ENCODE measurements at places on chromosomes 2 and 18. TPM values are rescaled to one million over a fixed set of nuclear protein-coding genes. Genes with fewer than 3 reads are reported as not detected.

DNA sequence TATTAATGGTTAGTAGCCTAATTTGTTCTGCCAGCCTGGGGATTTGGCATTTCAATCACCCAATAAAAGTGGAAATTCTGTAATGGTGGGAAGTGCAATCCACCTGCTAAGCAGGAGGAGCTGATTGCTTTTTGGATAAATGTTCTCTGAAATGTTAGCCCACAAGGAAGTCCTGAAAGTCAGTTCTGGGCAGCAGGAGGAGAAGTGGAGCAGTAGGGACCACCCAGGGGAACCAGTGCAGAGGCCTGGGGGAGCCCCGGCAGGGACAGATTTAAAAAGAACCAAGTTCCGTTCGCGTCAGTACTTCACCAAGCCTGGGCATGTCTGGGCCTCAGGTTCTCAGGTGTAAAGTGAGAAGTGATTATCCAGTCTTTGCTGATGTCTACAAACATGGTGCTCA lies 248.5 kb upstream of the RAB6C start:
- DNase-seq = no peak

DNA sequence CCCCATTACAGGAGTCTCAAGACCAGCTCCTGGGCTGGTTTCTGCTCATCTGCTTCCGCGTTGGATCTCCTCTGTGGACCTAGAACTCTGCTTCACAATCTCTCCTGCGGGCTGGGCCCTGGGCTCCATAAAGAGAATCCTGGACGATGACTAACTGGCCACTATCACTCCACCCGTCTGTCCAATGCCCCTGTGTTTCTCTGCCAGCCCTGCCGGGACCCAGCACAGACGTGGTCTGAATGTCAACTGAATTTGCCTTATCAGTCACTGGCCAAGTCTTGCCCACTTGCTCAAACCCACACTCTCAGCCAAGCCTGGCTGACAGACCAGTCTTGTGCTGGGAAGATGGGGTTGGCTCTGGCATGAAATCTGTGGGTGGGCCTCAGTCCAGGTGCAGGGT lies 17.4 kb downstream of the KIF3C start:
- no peak for DNase-seq

Gene GPR75
- total RNA-seq = 1.1 TPM

Gene GKN2
- not detected for total RNA-seq

Gene LMAN1
- 338 TPM for total RNA-seq
